ENCODE measurements at places on chromosomes 1 and 21.

DNA sequence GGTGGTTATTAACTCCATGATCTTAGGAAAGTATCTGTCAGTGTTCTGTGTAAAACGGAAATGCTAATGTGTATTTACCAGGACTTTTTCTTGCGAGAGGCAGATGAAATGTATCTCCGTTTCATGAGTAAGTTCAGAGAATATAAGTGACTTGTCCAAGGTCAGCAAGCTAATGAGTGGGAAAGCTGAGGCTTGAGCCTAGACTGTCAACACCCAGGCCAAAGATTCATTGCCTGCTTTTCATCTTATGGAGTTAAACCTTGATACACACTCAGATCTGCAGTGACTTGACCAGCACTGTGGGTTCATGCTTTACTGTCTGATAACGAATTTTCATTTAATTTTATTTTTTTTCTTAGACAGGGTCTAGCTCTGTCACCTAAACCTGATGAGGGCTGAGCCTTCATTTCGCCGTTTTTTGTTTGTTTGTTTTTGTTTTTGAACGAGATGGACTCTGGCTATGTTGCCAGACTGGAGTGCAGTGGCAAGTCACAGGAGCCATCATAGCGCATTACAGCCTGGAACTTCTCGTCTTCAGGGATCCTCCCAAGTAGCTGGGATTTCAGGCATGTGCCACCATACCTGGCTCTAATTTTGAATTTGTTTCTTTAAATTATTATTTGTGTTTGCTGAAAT is 918 bp upstream of the JTB start:
- peak; percentile 38 for DNase-seq

DNA sequence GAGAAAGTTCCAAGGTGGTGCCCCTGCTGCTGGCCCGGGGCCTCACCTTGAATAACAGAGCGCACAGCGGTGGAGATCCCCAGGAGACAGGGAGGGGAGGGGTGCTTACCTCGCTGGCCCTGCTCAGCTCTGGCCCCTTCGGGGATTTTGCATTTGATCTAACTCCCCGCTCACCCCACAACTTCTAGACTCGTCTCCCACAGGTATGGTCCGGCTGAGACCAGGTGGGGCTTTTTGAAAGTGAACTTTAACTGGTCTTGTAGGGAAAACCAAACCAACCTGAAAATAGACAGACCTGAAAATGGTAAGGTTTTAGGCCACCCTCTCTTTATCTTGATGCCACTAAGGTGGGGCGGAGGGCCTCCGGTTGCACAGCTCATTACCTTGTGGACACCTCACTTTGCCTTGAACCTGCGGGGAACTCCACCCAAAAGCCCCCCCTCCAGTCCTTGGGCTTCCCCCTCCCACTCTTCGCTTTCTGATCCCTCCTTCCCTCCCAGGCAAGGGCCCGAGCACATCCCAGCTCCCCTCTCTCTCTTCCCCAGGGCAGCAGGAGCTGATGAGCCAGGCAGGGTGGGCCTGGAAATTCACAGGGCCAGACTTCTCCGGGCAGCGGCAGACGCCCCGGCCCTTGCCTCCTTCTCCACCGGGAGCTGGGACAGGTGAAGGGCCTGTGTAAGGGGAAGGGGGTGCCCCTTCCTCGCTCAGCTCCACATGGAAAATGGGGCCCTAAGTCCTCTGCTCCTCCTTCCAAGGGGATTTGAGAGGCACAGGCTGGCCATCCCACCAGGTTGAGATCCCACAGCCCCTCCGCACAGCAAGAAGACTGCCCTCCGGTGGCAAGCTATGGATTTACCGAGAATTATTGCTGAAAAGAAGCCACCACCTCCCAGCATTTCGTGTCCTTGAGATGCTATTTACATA is 16.1 kb downstream of the TNFRSF8 start:
- peak; percentile 73 for DNase-seq

DNA sequence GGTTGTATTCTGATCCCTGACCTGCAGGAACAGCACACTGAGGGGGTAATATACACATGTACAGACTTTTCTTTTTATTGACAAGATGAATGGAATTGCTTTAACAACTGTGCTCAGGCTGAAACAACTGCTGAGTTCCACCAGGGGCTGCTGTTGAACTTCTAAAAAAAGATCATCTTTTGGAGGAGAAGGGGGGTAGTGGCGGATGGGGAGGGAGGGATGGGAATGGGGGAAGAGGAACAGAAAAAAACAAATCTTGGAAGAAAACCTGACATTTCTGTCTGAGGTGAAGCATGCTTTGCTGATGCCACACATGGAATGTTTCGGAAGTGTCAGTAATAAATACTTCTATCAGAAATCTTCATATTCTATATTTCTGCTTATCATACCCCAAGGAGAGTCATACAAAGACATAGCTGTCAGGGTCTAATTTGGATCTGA is 75.0 kb downstream of the RWDD3 start:
- peak; percentile 44 for DNase-seq

- DNase-seq: no peak
Measured at GRCh38 chr1:77250126-77250525, 30.9 kb upstream of the PIGK start.

DNA sequence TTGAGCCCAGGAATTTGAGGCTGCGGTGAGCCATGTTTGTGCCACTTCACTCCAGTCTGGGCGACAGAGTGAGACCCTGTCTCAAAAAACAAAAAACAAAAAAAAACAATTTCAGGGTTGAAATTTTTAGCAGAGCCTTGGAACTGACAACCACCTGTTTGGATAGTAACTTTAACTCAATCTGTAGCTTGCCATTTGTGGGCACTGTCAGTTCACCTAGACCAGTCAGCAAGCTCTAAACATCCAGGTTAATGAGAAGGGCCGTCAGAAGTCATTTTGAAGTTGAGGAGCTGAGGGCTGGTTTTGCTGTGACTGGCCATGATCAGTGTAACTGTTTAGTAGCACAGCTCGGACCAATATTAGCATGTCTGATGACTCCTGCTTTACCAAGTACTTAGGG is 8.4 kb downstream of the TRAPPC10 start:
- no peak for DNase-seq

GRCh38 chr1:183871601-183872000 is 66.7 kb downstream of the RGL1 start:
- DNase-seq: no peak

- DNase-seq: no peak
Measured at GRCh38 chr1:219293410-219293809, 119.7 kb downstream of the LYPLAL1 start.

- DNase-seq: no peak
Measured at GRCh38 chr1:193355178-193355577, 168.8 kb upstream of the B3GALT2 start.

DNA sequence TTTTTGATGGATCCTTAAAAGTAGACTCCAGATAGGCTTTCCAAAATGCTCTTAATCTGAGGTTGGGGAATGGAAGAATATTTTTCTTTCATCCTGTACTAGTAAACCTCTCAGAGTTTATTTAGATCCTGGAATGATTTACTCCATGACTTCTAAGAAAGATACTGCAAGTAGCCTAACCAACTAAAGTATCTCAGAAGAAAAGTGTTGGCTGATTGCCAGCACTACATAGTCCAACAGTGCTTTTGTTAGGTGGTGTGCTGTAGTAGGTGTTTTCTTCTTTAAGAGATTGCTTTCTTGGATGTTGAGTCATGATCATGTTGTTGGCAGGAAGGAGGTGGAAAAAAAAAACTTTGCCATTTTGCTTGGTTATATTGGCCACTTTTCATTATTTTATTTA is 119.8 kb downstream of the OSBPL9 start:
- DNase-seq: peak; percentile 88

DNA sequence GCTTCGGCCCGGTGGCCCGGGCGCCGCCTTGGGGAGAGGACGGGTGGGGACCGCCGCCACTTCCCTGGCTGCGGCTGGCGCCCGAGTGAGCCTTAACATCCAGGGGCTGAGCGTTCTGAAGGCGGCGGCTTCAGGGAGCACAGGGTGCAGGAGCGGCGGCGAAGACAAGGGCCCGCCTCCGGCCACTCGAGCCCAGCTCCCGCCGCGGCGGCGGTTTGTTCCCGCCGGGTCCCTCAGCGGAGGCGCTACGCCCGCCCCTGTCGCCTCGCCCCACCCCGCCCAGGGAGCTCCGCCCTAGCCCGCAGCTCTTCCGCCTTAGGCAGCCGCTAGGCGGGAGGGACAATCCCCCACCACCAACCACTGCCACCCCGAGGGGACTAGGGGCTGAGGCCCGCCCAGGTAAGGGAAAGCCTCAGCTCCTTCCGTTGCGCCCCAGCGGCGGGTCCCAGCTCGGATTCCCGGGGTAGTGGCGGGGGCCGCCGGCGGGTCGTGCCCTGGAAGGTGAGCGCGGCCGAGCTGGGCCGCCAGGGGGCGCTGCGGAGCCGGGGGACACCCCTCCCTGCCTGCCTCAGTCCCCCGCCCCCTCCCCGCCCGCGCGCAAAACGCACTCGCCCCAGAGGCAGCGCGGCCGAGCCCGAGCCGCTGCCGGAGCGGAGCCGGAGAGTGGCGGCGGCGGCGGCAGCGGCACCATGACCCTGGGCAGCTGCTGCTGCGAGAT is at the start of gene FOXD2:
Gene FOXD2, plus strand, starts transcription at position 598 of the 718 bp plus-strand sequence. Its CDS starts 92 bp downstream, at position 690.
- DNase-seq: peak; percentile 91

DNA sequence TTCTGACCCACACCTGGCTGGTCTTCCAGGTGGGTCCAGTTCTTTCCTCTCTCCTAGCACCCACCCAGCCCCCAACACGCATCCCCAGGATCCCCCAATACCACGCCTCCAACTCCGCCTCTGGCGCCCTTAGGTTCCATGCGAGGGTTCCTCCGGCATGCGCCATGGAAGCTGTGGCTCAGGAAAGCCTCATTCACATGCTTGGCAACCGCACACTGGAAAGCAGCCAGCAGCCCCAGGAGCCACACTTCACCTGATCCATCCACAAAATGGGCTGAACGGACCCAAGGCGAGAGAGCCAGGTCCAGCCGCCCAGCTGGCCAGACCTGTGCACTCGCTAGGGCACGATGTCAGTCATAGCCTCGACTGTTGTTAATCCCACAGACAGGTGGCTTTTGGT is 161.2 kb downstream of the PSMG1 start:
- DNase-seq: no peak

GRCh38 chr1:179888071-179888470 is 6.0 kb downstream of the TOR1AIP1 start:
- peak; percentile 23 for DNase-seq

GRCh38 chr1:183191833-183192232 is 5.8 kb downstream of the LAMC2 start:
- DNase-seq: no peak

Measured in hematopoietic multipotent progenitor cell treated with erythropoietin and hydrocortisone succinate and interleukin-3 and kit ligand, for 6 days (in vitro differentiated cells).